Stimulated activated CD4-positive, alpha-beta T cell treated with anti-CD3 and anti-CD28 coated beads, Interleukin-1b, Interleukin-23, amount 100 ng/mL, for 24 hours (primary cell): ENCODE measurements at places on chromosomes 11 and 22.

DNA sequence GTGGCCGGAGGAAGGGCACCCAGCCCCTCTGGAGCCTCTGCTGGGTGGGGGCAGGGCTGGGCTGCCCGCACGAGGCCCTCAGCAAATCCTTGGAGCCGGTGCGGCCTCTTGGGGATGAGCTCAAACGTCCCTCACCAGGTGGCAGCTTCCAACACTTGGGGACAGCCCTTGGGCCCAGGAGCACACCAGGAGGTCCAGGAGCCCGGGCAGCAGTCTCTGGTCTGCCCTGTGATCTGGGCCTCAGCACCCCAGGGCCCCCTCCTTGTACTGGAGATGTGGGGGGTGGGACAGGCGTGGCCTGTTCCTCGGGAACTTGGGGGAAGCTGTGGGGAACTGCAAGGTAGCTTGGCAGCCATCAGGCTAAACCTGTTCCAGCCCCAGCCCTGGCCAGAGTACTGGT, 40.0 kb downstream of the MOB2 start:
- DNase-seq, result no peak

GRCh38 chr11:72864702-72865655, 50.8 kb downstream of the ATG16L2 start:
- no peak for DNase-seq

DNA sequence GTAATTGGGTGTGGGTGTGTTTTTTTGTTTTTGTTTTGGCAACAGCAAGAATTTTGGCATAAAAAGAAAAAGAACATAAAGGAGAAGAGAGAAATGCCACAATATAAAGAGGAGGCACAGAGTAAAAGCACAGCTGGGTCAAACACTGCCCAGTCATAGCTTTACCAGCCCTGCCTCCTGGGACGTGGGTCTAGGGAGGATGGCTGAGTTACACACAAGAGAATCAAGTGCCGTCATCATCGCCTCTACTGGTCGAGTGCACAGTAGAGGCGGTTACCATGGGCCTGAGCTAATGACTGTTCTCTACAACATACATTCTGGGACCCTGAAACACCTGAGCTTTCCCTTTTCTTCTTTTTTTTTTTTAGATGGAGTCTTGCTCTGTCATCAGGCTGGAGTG, 87.6 kb upstream of the BID start:
- no peak for DNase-seq

- DNase-seq, result no peak
Measured at GRCh38 chr22:35386670-35387288, 5.9 kb downstream of the HMOX1 start.

- DNase-seq, result no peak
Measured at GRCh38 chr11:108536783-108537182, 38.6 kb upstream of the POGLUT3 start.

- DNase-seq, result no peak
Measured at GRCh38 chr11:132556316-132556715, 976.0 kb downstream of the OPCML start.

- DNase-seq, result no peak
Measured at GRCh38 chr11:114060392-114061047, 1.0 kb downstream of the ZBTB16 start.

- no peak for DNase-seq
Measured at GRCh38 chr11:12188548-12189317, 78.3 kb downstream of the MICAL2 start.

DNA sequence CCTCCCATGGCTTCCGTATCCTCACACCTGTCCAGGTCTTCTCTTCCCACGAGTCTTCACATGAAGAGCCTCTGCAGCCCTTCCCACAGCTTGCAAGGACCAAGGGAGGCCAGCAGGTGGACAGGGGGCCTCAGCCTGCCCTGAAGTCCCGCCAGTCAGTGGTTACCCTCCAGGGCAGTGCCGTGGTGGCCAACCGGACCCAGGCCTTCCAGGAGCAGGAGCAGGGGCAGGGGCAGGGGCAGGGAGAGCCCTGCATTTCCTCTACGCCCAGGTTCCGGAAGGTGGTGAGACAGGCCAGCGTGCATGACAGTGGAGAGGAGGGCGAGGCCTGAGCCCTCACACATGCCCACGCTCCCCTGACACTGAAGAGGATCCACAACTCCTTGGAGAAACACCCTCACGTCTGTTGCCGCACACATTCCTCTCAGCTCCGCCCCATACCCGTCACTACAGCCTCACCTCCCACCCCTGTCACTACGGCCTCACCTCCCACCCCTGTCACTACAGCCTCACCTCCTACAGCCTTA, 8.3 kb downstream of the SSH3 start:
- DNase-seq, result no peak
